ENCODE measurements at places on chromosomes 12 and 14.

DNA sequence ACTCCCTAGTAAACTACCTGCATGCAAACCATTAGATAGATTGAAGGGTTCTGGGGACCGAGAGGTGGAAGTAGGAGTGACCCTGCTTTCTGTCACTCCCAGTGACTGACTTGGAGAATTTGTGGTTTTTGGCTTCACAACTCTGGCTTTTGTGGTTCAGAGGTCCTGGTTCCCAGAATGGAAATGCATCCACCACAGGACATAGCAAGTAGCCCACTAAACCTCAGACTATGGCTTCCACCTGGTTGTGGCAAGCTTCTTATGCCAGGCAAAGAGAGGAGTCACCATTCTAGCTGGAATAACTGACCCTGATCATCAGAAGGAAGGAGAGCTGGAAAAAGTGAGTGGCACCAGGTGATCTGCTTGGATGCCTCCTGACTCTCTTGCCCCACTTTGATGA, 162.4 kb upstream of the TMEM260 start:
- no peak for DNase-seq

DNA sequence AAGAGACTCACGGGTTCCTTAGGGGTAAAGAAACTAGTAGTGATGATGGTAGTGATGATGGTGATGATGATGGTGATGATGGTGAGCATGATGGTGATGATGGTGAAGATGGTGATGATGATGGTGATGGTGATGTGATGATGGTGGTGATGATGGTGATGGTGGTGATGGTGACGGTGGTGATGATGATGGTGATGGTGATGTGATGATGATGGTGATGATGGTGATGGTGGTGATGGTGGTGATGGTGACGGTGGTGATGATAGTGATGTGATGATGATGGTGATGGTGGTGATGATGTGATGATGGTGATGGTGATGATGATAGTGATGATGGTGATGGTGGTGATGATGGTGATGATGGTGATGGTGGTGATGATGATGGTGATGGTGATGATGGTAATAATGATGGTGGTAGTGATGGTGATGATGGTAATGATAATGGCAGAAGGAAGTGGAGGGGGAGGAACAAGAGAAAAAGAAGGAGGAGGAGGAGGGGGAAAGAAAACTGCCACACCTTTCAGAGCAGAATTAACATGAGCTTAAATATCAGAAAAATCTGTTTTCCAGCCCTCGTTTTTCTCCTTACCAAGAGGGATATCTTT, 85.5 kb downstream of the FZD10 start:
- DNase-seq: no peak

GRCh38 chr12:24109381-24110039, 160.0 kb upstream of the SOX5 start:
- DNase-seq: no peak

- DNase-seq: no peak
These were observed 37.5 kb upstream of the CIT start for GRCh38 chr12:119914666-119915065.

GRCh38 chr12:15474766-15475165, 152.5 kb downstream of the PTPRO start:
- no peak for DNase-seq

GRCh38 chr14:28382444-28383190, 384.0 kb upstream of the FOXG1 start:
- DNase-seq: no peak

- DNase-seq: no peak
These were observed 2.0 kb downstream of the SOAT2 start for GRCh38 chr12:53105256-53105655.

- DNase-seq: no peak
These were observed 632 bp downstream of the UBR7 start for GRCh38 chr14:93207468-93208308.

- DNase-seq: no peak
These were observed 482.8 kb downstream of the MED13L start for GRCh38 chr12:115794659-115795081.

- DNase-seq: no peak
These were observed 6.6 kb upstream of the PLEKHG7 start for GRCh38 chr12:92696216-92696615.

DNA sequence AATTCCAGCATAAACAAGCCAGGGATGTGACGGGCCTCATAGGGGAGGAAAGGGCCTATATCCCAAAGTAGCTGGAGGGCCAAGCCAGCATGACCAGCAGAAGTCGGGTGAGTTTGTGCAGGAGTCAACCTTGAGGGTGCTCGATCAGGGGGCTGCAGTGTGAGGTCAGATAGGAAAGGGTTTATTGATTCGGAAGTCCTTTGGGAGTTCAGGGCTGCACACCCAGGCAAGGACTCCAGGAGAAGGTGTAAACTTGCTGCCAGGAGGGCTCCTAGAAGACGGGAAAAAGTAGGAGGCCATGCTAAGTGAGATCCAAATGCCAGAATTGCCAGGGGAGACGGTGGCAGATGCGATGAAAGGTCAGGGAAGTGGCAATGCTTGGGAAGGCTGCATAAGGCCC, 3.4 kb upstream of the OAS2 start:
- DNase-seq: no peak

DNA sequence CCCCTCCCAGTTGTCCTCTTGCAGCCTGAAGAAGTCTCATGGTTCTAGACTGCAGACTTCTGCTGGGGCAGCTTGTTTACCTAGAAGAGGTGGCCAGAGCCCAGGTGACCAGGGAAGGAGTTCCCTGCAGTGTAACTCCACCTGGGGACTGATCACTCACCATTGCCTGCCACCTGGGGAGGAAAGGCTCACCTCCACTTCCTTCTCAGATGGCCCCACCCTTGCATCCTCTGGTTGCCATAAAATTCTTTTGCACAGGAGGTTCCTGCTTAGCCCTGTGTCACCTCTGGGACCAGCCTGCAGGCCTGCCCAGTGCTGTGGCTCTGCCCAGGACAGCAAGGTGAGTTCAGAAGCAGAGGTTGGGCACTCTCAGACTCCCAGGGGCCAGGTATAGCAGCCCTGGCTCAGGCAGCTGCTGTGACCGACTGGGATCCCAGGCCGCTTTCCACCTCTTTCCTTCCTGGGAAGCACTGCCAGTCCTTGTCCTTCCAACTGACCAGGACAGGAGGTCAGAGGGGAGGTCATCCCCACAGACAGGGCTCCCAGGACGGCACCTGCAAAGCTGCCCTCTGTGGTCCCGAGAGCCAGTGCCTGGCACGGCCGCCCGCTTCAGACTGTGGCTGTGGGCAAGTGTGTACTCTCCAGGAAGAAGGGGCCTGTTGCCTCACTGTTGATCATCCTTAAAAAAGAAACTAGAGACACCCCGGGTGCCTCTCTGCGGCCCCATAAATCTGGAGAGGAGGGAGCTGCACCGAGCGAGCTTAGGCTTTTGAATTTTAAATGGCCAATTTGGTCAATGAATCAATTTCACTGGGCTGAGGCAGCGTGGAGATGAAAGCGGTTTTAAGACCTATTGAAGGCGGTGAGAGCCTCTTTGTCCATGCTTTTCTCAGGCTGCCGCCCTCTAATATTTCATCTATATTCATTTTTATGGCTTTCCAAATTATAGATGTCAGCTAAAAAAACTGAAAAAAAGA, 79.5 kb upstream of the C14orf180 start:
- no peak for DNase-seq

DNA sequence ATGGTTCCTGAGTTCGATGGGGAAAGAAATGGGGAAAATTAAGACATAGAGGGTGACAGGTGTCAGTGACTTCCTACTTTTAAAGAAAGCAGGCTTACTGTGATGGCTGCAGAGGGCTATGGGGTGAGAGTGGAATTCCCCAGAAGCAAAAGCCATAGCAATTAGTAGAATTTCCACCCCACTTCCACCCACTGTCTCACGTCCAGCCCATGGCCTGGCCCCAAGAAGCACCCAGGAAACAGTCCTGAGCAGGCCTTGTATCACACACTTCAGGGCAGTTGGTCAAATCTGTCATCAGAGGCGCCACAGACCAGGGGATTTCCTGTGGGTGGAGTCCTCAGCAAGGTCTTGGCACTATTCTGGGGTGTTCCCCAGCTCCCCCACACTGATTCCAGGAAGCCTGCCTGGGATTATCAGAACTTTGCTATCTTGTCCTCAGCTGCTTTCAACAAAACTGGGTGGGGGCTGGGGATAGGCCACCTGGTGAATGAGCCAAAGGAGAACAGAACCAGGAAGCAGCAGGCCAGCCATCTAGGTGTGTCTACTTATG, 120.1 kb upstream of the CCND2 start:
- DNase-seq: no peak

DNA sequence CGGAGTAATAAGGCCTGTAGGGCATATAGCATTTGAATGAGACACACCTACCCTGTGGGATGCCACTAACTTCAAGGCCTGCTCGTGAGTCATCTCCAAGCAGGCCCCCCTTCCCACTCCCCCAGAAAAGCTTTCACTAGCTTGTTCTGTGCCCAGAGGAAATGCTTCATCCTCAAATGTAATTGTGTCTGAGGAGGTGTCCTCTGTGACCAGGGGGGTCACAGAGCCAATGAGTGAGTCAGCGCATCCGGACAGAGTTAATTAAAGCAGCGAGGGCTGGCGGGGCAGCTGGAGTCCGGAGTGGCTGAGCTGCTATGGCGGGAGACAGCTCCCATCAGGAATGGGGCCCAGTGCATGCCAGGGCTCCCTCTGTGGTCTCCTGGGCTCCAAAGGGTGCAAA, 27.0 kb upstream of the ESRRB start:
- no peak for DNase-seq

DNA sequence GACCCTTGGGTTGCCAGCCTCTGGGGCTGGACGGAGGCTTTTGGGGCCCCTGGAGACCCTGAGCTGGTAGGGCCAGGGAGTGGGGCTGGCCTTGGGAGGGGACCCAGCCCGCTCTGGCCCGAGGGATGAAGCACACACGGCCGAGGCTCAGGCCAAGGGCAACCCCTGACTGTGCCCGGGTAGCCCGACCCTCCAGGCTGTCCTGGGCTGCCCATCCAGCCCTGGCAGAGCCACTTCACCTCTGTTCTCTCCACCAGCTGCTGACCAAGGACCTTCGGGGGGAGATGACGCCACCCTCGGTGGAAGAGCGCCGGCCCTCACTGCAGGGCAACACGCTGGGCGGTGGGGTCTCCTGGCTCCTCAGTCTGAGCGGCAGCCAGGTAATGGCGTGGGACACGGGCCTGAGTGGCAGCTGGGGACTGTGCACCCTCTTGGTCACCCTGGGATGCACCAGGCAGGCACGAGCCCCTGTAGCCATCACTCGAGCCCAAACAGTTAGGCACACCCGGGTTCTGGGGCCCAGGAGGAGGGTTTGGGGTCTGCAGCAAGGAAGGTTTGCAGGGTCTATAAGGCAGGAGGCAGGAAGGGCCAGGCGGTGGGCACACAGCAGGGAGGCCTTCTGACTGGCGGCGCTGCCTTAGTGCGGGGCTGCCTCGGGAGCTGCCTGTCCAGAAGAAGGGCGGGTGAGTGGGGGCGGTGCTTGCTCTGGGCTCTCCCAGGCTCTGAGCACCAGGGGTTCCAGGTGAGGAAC, 19.7 kb downstream of the ASPG start:
- no peak for DNase-seq

GRCh38 chr12:90167518-90168208, 459.0 kb upstream of the ATP2B1 start:
- DNase-seq: no peak

GRCh38 chr14:85475113-85475512, 54.8 kb upstream of the FLRT2 start:
- DNase-seq: no peak

GRCh38 chr12:6826734-6827436, 1.3 kb upstream of the P3H3 start:
- no peak for DNase-seq

DNA sequence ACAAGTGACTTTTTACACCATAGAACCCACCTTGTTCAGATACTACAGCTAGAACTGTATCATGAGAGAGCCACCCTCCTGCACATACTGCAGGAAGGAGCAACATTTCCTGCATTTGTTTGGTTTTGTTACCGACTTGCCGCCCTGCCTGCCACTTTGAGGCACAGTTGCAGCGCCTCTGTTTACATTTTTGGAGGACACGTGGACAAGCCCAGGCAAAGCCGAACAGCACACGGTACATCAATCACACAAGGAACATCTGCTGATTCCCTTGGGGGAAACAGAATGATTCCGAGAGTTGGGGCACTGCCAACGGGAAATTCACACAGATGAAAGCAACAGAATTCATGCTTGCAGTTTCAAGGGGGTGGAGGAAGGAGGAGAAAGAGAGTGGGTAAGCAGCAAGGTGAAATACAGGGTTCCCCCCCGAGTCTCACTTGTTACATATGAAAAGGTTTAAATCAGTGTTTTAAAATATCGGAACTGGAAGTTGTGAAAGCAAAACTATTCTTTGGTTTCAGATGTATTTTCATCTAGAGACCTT, 110.7 kb downstream of the BTG1 start:
- peak; percentile 26 for DNase-seq

- no peak for DNase-seq
These were observed 7.9 kb downstream of the SLC10A1 start for GRCh38 chr14:69789118-69789640.

DNA sequence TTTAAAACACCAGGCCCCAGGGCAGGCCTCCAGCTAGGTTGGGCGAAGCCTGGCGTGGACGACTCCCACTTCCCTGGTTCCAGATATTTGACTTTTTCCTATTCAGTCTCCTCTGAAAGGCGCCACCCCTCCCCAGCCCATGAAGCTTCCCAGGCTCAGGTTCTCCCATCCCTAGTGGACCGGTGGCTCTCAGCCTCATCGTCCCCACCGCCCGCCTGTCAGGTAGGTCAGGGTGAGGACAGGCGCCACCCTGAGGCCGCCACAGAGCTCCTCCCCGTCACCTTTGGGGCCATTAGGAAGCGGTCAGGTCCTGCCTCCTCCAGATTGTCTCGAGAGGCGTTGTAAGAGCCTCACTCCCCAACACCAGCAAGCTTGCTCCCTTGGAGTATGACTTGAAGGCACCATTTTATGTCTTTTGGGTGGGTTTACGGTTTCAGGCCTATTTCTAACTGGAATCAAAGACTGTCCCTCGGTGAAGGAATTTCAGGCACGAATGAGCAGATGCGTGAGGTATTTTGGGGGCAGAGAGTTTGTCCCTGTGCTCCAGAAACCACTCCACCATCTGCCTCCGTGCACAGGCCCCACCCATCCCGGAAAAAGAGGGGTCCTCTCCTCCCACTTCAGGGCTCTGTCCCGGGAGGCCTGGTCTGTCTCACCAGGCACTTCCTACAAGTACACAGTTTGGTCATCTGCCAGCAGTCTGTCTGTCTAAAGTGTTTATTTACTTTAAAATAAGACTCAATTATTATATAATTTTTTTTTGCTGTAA, 55.6 kb downstream of the TSPAN9 start:
- DNase-seq: no peak

All from activated CD4-positive, alpha-beta T cell treated with anti-CD3 and anti-CD28 coated beads for 1 hour (primary cell).